RWPE1 (cell line): ENCODE measurements at places on chromosomes 3 and 15.
A peak's percentile ranks its signal among the peaks of the same experiment; 100 is the strongest.

DNA sequence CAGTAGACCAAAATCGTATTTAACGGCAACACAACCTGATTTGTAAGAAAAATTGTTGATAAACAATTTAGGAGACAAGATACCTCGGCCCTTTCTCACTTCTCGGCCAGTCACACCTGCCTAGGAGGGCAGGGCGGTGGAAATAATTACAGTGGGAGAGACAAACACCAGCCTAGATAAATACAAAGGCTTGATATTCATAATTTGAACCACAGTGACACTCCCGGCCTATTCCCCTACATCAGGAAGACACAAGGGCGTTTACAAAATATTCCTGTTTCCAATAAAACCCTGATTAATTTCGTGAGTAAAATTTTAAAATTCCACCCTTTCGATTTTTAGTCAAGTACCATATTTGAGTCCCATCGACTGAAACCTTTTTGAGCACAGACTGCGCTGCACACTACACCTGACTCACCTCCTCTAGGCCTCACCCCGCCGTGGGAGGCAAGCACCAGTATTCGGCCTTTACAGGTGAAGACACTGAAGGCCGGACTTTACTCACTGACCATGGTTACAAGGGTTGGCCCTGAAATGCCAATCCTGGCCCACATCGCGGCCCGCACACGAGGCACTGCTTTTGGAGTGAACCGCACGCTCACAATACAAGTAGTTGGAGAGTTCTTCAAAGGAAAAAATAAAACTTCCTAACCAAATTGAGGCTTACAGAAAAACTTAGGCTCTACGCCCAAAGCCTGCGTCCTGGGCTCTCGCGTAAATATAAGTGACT, 794 bp downstream of the ARPP19 start:
- DNase-seq = peak; percentile 52

DNA sequence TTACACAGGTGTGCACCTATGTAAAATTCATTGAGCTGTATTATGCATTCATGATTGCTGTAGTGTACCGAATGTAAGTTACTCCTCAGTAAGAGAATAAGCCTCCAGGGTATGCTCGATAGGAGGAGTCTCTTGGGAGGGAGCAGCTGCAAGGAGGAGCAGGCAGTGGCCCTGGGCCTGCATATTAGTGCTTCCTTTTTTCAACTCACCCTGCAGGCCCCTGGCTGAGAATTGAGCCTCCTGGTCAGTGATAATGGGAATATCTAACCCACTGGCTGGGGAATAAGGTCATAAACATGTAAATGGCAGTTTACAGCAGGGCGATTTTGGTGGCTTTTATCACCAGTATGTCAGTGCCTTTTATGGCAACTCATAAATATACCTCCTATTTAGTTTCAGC, 21.7 kb upstream of the SFMBT1 start:
- no peak for DNase-seq

DNA sequence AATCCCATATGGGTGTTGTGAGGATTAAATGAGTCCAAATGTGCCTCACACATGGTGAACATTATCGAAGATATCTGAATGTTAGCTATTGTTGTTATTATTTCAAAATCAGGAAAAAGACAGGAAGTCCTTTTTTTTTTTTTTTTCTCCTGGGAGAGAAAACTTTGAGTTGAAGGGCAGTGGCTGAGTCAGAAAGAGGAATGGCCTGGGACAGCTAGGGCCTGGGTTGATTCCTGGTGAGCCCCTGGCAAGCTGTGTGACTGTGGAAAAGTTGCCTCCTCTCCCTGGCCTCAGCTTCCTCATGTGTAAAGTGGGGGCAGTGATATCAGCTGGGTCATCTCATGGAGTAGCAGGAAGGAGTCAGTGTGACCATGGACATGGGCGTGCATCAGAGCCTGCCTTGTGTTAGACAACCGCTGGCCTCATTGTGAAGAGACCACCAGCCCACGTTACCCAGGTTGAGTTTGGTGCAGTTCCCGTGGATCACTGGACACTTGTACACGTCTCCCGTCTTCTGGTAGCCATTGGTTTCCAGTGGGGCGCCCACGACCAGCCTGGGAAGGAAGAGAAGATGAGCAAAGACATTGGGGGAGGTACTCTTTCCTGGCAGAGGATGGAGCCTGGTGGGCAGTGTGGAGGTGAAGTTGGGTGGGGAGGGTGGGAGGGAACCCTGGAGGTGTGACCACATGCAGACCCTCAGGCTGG, 63.1 kb downstream of the ITGA11 start:
- DNase-seq = no peak

DNA sequence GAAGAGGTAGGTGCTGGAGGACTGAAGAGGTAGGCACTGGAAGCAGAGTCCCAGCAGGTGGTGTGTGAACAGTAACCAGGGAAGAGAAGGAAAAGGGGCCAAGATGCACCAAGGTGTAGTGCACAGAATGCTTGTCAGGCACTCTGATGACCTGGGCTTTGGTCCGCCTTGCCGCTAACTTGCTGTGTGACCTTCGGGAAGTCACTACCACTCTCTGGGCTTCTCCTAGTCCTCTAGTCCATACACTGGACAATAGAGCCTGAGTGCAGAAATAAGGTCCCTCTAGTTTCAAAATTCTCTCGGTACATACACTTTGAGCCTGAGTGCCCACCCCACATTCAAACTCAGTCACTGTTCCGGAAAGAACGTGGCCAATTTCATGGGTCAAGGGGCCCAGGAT, 24.1 kb downstream of the ANP32A start:
- DNase-seq = no peak

DNA sequence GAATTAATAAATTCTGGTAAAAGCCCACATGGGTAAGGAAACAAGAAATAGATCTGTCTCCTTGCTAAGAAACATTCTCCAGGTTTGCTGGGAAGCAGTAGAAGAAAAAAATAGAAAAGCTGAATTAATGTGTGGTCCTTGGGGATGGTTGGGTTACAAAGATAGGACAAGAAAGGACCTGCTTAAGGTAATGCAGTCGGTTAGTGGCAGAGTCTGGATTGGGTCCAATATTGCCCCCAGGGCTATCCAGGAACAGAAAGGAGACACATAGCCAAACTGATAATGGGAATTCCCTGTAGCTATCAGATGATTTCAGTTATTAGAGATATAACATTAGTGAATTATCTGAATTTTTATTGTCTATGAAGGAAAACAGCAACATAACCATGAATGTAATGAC, 584.3 kb downstream of the ROBO1 start:
- DNase-seq = no peak

- DNase-seq = no peak
Observed at GRCh38 chr15:66919421-66919820, 146.0 kb upstream of the SMAD3 start.

DNA sequence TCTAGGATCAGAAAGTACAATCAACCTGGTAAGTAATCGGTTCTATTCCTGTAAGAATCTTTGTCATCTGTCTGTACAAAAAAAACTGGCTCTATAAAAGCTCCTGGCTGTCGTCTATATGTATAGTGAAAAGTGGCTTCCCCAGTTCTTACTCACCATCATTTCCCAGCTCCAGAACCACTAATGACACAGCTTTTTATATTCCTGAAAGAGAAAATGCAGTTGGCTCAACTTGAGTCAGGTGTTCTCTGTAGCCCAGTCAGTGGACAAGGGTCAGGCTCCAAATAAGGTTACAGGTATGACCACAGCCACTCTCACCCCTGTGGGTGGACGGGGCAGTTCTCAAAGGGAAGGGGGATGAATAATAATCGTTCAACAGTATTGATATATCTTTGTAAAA, 85.1 kb downstream of the AP4E1 start:
- peak; percentile 4 for DNase-seq

GRCh38 chr3:24494618-24495325, at the start of gene THRB:
Gene THRB (minus strand): TSS chr3:24494850.
- peak; percentile 54 for DNase-seq

- no peak for DNase-seq
Observed at GRCh38 chr3:11907667-11908660, 61.3 kb upstream of the TAMM41 start.

- DNase-seq = no peak
Observed at GRCh38 chr3:10505050-10505790, at the start of gene ATP2B2. Gene ATP2B2 (minus strand): TSS chr3:10505586. CDS start chr3:10449543, 56,043 bp downstream.

- no peak for DNase-seq
Observed at GRCh38 chr3:126184465-126185000, 4.1 kb upstream of the ALDH1L1 start.

GRCh38 chr15:34837246-34838016, 42.1 kb upstream of the ACTC1 start:
- DNase-seq = peak; percentile 71

DNA sequence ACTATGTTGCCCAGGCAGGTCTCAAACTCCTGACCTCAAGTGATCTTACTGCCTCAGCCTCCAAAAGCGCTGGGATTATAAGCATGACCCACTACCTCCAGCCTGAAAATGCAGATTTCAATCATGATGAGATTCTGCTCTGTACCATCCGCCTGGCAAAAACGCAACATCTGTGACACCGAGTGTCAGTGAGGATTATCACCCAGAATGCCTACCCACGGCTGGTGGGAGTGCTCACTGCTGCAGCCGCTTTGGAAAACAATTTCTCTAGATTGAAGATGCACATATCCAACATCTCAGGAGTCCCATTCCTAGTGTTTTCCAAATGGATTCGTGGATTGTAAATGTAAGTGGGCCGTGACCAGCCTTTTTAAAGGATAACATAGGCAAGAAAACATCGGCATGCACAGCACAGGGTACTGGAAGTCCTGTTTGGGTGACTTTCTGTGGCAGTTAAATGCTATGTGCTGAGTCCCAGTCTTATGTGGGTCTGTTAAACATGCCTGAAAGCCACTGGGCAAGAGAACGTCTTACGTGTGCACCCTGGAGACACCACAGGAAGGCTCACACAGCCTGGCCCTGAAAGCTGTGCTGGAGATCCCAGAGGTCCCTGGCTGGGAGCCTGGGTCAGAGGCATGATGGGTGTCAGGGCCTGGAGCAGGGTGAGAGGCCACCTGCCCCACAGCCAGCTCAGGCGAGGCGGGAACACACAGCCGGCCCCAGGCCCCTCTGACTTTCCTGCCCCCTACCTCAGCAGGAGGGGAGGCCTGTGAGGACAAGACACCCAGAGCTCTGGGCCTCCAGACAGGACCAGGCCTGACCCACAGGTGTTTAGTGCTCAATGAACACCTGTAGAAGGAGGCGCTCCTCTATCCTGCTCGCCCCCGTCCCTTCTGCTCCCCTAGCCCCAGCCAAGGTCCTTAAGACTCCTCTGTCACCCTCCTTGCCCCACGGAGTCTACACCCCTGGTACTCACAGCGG, 918 bp downstream of the PRSS50 start:
- DNase-seq = no peak

GRCh38 chr15:90686435-90687218, 30.5 kb upstream of the BLM start:
- DNase-seq = no peak

GRCh38 chr15:62835351-62835750, 207.2 kb upstream of the TPM1 start:
- no peak for DNase-seq

- no peak for DNase-seq
Observed at GRCh38 chr3:60448696-60449095, 802.6 kb downstream of the FHIT start.

GRCh38 chr15:48176112-48176511, 2.0 kb downstream of the MYEF2 start:
- no peak for DNase-seq

DNA sequence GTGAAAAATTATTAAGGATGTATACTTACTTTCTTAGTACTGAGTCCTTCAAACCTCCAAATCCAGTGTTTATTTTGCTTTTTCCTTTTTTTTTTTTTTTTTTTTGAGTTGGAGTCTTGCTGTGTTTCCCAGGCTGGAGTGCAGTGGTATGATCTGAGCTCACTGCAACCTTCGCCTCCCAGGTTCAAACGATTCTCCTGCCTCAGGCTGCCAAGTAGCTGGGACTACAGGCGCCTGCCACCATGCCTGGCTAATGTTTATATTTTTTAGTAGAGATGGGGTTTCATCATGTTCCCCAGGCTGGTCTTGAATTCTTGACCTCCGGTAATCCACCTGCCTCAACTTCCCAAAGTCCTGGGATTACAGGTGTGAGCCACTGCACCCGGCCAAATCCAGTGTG, 67.5 kb downstream of the KAT2B start:
- DNase-seq = no peak

DNA sequence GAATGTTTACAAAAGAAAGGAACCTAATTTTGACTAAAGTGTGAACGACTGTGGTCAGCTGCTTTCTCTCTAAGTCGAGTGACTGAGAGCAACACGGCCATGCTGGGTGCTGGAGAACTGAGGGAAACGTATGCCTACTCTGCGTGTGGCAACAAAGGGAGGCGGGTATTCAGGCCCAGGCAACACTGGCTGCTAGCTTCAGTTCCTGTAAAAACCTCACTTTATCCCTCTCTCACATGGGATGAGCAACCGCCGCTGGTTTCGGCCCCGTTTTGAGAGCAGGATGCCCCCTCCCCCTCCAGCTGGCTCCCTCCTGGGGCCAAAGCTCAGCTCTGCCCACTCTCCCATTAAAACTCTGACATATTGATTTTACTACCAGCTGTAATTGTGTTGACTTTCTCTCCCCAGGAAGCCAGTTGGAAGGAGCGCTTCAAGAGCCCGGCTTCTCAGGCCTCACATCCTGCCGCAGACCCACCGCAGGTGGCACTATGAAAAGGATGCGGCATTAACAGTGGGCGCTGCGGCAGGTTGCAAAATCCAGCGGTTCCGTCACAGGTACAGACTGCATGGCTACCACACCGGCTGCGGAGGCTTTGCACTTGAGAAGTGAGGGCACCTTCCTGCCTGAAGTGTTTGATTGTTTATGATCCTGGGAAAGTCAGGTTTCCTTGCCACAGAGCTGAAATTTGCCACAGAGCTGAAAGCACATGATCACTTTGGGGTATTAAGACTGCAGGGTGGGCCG, 12.7 kb downstream of the PLXND1 start:
- DNase-seq = no peak

DNA sequence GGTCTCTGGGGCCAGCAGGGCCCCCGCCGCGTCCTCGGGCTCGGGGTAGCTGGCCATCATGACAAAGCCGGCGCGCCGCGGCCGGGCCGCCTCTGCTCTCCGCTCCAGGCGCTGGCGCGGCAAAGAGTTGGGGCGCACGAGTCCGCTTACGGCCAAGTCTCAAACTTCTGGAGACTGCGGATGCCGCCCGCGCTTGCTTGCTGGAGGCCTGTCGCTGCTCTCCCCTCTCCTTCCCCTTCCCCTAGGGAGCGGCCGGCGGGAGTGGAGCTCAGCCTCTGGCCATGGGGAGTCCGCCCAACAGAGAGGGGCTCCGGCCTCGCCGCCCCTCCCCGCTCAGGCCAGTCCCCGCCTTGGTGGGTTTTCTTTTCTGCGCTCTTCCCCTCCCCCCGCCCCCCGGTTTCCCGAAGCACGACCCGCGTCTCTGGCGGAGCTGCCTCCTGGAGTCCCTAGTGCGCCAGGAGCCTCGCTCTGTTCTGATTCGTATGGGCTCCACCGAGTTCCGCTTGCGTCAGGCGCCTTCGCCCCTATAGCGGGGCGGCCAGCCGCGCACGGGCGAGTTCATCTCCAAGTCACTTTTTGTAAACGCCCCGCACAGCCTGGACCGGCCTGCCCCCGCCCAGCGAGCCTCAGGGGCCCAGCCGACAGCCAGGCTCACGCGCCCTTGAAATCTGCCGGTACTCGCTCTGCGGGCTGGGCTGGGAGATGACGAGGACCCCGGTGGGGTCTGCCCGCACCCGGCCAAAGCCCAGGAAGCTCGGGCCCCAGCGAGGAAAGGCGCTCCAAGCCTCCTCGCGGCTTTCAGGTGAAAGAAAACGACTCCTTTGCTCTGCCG, at the start of the genes FOXL2 and FOXL2NB:
TSS of gene FOXL2 (minus strand) at position 475 of the 832 bp plus-strand sequence. CDS start at position 60, 415 bp downstream.
TSS of gene FOXL2NB (plus strand) at position 555 of the 832 bp plus-strand sequence. CDS start at position 703, 148 bp downstream.
- DNase-seq = no peak

GRCh38 chr15:67955252-67955651, 98.9 kb upstream of the PIAS1 start:
- DNase-seq = no peak
